ENCODE measurements at places on chromosomes 16 and 17. TPM values are rescaled to one million over a fixed set of nuclear protein-coding genes. Genes with fewer than 3 reads are reported as not detected.

DNA sequence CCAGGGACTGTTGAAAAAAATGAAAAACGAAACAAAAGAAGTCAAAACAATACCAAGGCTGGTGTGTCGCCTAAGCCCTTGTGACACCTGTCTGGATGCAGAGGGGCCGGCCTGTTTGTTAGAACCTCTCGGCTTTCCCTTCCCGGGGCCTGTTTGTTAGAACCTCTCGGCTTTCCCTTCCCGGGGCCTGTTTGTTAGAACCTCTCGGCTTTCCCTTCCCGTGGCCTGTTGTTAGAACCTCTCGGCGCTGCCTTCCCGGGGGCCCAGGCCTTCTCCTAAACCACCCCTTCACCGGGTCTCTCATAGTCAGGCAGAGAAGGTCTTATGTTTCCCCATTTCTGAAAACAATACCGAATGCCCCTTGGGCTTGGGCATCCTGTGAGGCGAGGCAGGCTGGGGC, 180.0 kb downstream of the BANP start:
- H3K4me1 ChIP-seq: no peaks in the 10 kb centered on the region
- no peak overlapping the region for H3K27ac ChIP-seq
- DNase-seq: no peak
- H3K27me3 ChIP-seq: no peaks in the 10 kb centered on the region
- no peak overlapping the region for H3K4me3 ChIP-seq

DNA sequence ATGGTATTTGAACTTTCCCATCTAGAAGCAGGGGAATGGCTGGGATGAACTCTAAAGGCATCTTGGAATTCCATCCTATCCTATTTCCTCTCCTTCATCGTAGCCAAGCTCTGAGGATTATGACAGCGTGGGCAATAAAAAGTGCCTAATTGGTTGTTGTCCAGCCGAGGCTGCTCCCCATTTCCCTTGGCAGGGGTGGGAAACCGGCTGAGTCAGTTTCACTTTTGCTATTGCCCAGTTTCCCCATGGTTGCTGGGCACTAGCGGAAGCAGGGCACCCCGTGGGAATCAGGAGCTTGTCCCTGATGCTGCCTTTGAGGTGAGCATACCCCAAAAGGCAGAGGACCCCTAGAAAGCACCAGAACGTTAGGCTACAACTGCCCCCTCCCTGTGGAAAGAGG, 13.8 kb upstream of the SP2 start:
- H3K4me3 ChIP-seq: no peak overlapping the region
- DNase-seq: no peak
- no peaks in the 10 kb centered on the region for H3K36me3 ChIP-seq
- 0 out of 2 replicates have a peak overlapping the region, but pooled peaks have one; percentile 5 for H3K27ac ChIP-seq
- H3K4me1 ChIP-seq: peaks cover 12% of the 10 kb centered on the region
- H3K27me3 ChIP-seq: no peaks in the 10 kb centered on the region

The NAGS gene
- total RNA-seq: 2.7 TPM

The MRPL45 gene
- 24.7 TPM for total RNA-seq

DNA sequence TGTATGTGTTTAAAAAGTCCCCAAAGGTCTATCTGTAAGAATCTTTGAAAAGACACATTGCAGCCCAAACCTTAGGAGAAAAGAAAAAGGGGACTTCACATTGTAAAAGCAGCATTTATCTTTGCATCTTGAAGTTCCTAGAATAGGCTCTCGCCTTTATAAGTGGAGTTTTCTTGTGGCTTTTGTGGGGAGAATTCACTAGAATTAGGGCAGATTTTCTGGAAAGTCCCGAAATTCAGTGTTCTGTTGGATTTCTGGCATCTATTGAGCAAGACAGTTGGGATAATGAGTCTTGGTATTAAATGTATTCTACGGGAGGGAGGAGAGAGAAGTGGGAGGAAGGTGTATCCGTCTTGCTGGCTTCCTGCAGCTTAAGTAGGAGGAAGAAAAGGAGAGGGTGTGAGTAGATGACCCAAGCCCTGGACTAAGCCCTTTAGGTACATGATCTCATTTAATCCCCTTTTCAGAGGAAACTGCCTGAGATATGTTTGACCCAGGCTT, 62.6 kb downstream of the PRKCA start:
- no peaks in the 10 kb centered on the region for H3K27me3 ChIP-seq
- H3K4me3 ChIP-seq: no peak overlapping the region
- H3K27ac ChIP-seq: peak overlapping the region; percentile 57
- H3K36me3 ChIP-seq: no peaks in the 10 kb centered on the region
- H3K4me1 ChIP-seq: peaks cover 40% of the 10 kb centered on the region

DNA sequence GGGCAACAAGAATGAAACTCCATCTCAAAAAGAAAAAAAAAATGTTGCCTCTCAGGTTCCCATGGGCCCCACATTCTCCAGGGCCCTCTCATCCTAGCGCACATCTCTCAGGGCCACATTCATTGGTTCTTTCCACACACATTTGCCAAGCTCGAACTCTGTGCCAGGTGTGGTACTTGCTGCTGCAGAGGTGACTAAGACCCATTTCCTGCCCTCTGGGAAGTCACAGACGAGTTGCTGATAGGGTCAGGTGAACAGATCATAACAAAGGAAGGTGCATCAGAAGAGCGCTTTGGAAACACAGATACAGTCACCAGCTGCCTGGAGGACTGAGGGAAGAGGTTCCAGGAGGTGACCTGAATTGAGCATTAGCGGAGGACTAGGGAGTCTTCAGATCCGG, 1.0 kb downstream of the GSDMA start:
- no peak overlapping the region for H3K27ac ChIP-seq
- H3K4me3 ChIP-seq: no peak overlapping the region
- no peaks in the 10 kb centered on the region for H3K4me1 ChIP-seq
- no peak for DNase-seq

DNA sequence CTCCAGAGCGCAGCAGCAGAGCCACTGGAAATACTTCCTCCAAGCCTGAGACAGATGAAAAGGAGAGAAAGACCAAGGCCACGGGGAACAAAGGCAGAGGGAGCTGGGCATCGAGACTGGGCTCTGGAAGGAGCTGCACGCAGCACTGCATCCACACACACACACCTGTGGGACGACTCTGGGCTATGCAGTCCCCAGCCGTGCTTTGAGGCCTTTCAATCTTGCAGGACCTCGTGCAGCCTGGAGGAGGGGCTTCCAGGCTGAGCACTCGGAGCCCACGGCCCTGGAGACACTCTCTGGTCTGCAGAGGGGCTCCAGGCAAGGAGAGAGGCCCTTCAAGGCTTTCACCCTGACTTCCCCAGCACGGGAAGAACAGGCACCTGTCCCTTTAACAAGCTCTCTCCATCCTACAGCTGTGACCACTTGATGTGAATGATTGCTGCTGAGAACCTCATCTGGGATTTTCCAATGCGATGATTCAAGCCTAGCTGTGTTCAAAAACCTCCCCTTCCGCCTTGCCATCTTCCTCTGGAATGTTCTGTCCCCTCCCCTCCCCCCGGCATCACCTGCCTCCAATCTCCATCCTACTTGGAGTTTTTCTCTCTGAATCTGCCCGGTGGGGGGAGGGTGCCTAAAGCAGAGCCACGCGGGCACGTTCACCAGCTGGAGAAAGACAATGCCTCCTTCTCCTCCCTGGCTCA, 37.5 kb downstream of the RBFOX3 start:
- H3K27ac ChIP-seq: no peak overlapping the region
- no peaks in the 10 kb centered on the region for H3K36me3 ChIP-seq
- no peak overlapping the region for H3K4me3 ChIP-seq
- no peaks in the 10 kb centered on the region for H3K27me3 ChIP-seq
- no peak for DNase-seq

The SGCA gene
- total RNA-seq: not detected

DNA sequence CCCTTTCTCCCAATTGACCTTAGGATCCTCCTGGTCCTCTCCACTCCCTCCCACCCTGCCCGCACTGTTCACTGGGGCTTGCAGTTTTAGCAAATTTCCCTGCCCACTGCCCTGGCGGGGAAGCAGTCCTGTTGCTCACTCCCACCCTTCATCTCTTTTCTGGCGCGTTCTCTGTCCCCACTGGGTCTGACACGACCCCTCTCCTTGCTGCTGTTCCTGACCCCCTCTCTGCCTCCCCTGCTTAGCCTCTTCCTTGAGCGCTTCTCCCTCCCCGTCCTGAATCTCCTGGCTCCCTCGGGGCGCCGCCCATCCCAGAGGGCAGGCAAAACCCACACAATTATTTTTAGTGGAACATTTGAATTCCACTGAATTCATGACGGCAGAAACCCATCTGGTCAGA, 1796.4 kb downstream of the TP53TG3F start:
- no peaks in the 10 kb centered on the region for H3K36me3 ChIP-seq
- no peaks in the 10 kb centered on the region for H3K4me1 ChIP-seq

The MRTFB gene
- 90.5 TPM for total RNA-seq

DNA sequence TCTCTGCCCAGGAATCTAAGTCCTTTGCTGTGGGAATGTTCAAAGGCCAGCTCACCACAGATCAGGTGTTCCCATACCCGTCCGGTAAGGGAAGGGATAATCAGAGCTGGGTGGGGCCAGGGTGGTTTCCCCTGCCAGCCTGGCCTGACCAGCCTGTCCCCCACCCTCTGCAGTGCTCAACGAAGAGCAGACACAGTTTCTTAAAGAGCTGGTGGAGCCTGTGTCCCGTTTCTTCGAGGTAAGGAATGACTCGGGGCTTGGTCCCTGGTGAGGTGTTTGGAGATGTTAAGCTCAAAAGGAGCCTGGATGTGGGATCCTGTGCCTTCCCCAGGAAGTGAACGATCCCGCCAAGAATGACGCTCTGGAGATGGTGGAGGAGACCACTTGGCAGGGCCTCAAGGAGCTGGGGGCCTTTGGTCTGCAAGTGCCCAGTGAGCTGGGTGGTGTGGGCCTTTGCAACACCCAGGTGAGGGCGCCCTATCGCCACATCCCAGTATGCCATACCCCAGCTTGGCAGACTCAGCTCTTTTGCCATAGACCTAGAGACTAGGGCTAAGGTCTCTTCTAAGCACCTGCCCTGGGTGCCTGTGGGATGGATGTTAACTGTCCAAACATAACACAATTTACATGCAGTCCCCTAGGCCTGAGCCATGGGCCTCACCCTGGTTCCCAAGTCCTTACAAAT, 997 bp downstream of the ACADVL start:
- H3K4me1 ChIP-seq: peaks cover 65% of the 10 kb centered on the region
- H3K27me3 ChIP-seq: no peaks in the 10 kb centered on the region

The CHST4 gene
- total RNA-seq: 1.1 TPM

- no peaks in the 10 kb centered on the region for H3K4me1 ChIP-seq
- no peaks in the 10 kb centered on the region for H3K36me3 ChIP-seq
- no peaks in the 10 kb centered on the region for H3K27me3 ChIP-seq
- peak; percentile 18 for DNase-seq
These were observed 22.9 kb downstream of the DHRS7C start for GRCh38 chr17:9768381-9768934.

GRCh38 chr16:11800382-11800718, 3.3 kb upstream of the ZC3H7A start:
- H3K27ac ChIP-seq: no peak overlapping the region
- H3K4me3 ChIP-seq: no peak overlapping the region
- H3K4me1 ChIP-seq: peaks cover 4% of the 10 kb centered on the region
- no peaks in the 10 kb centered on the region for H3K27me3 ChIP-seq
- H3K36me3 ChIP-seq: no peaks in the 10 kb centered on the region

GRCh38 chr16:63323722-63324705, 1287.8 kb upstream of the CDH8 start:
- no peak overlapping the region for H3K27ac ChIP-seq

DNA sequence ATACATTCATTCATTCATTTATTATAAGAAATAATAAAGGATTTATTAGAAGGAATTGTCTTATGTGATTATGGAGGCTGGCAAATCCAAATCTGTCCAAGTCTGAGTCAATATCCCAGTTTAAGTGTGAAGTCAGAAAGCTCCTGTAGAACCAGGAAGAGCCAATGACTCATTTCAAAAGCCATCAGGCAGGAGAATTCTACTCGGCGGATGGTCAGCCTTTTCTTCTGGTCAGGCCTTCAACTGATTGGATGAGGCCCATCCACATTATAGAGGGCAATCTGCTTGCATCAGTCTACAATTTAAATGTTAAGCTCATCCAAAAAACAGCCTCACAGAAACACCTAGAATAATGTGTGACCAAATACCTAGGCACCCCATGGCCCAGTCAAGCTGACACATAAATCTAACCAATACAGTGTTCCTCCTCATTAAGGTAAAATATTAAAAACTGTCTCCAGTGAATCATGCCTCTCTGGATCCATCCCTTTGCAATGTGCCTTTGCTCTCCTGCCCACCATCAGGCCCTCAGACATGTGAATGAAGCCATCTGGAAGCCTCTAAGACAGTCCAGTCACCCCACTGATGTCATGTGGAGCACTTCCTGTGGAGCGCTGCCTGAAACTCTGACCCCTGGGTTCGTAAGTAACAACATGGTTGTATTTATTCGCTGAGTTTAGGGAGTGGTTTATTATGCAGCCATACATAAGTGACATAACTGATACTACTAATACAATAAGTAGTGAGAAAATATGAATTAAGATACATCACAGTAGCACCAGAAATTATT, 69.2 kb upstream of the WSB1 start:
- no peak for DNase-seq
- no peak overlapping the region for H3K27ac ChIP-seq
- no peak overlapping the region for H3K4me3 ChIP-seq
- H3K27me3 ChIP-seq: no peaks in the 10 kb centered on the region

DNA sequence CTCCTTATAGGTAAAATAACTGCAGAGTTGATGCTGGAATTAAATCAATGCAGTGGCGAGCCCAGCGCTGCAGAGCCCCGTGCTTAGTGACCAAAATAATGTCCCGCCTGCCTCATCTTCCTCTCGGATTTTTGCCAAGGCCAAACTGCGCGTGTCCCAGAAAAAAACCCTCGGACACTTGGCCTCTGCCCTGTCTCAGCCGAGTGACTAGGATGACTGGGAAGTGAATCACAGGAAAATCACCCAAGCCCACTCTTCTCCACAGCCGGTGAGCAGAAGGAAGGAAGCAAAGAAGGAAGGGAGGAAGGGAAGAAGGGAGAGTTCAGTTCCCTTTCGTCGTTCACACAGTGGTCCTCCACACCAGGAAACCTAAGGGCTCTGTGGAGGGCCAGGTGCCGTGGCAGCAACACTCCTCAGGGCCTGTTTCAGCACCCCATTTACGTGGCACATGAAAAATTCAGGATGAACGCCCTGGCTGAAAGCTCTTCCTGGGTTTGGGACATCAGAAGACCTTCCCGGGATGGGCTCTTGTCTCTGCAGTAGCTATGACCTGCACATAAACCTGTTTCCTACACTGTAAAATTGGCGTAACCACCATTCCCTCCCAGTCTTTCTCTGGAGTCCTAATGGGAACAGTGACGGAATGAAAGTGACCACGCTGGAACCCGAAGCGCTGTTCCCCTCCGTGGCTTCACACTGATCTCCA, 25.4 kb upstream of the HOXB13 start:
- DNase-seq: no peak
- peaks cover 21% of the 10 kb centered on the region for H3K4me1 ChIP-seq
- no peak overlapping the region for H3K4me3 ChIP-seq
- H3K27me3 ChIP-seq: peaks cover 2% of the 10 kb centered on the region
- no peaks in the 10 kb centered on the region for H3K36me3 ChIP-seq

The TNFAIP1 gene
- total RNA-seq: 55.8 TPM

The KRTAP9-4 gene
- not detected for total RNA-seq

- H3K36me3 ChIP-seq: no peaks in the 10 kb centered on the region
- H3K4me1 ChIP-seq: no peaks in the 10 kb centered on the region
- peaks cover 5% of the 10 kb centered on the region for H3K27me3 ChIP-seq
- no peak overlapping the region for H3K4me3 ChIP-seq
- H3K27ac ChIP-seq: no peak overlapping the region
These were observed 152.7 kb upstream of the ERCC4 start for GRCh38 chr16:13767215-13767614.

The KRTAP4-3 gene
- total RNA-seq: not detected

- DNase-seq: no peak
- no peaks in the 10 kb centered on the region for H3K4me1 ChIP-seq
- no peak overlapping the region for H3K27ac ChIP-seq
- no peak overlapping the region for H3K4me3 ChIP-seq
These were observed 73.8 kb upstream of the ATP2A3 start for GRCh38 chr17:4038076-4038475.
